Activated CD8-positive, alpha-beta memory T cell treated with anti-CD3 and anti-CD28 coated beads for 24 hours (primary cell): ENCODE measurements at places on chromosomes 4 and X.

GRCh38 chrX:129737916-129738315 lies 863 bp upstream of the XPNPEP2 start:
- DNase-seq, result no peak

DNA sequence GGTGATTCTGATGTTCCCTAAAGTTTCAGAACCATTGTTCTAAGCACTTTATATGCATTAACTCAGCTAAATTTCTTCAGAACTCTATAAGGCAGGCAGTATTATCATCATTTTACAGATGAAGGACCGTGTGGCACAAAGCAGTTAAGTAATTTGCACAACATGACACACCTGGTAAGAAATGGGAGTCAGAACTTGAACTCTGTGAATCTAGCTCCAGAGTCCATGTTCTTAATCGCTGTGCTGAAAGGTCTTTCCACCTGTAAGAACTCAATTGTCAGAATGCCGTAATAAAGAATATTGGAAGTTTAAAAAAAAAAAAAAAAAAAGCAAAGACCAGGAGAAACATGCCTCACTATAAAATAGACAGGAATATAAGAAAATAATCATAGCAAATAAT lies 9.2 kb downstream of the HUWE1 start:
- DNase-seq, result no peak

DNA sequence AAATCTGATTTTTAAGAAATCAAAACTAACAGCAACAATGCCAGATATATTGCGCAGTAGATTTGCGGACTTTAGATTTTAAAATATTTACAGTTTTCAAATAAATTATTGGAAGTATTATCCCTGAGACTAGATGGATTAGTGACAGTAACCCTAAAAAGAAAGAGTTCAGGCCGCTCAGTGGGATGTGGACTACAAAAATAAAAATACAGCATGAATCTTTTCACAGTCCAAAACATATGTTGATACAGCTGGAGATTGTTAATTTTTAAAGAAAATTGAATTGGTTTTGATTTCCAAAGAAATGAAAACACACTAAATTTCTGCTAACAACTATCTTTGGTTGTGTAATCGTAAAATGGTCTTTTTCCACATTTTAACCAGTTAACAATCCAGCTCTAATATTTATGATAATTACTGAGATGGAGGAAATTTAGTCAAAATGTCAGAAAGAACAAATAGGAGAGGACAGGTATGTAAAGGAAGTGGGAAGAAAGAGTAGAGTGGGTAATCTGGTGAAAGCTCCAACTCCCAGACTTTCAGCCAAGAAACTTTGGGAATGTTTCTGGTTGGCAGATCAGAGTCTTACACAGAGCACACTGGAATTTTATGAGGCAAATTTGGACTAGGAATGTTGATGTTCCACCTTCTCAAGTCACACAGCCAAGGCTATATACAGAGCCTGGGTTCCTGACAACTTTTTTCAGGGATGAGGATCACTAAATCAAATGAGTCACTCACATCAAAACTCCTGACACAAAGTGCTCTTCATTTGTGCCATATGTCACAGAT lies 15.1 kb downstream of the C4orf36 start:
- DNase-seq, result no peak

DNA sequence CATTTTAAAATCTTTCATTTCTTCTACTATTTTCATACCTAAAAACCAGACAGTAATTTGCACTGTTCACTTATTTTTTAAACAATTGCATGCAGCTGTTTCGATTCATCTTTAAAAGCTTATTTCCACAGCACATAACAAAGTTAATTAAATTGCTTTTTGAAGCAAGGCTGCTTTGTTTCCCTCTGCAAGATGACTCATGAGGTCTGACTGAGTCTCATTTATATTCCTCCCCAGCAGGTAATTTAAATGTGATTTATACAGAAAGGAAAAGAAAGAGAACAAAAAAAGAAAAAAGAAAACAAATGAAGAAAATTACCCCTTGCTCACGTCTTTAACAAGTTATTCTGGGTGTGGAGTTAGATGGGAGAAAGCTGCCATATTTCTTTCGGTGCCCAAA lies 22.8 kb downstream of the VMA21 start:
- DNase-seq, result no peak

- DNase-seq, result no peak
These were observed 11.7 kb downstream of the MFAP3L start for GRCh38 chr4:170014359-170015011.
